ENCODE measurements at places on chromosomes 5 and 9.

DNA sequence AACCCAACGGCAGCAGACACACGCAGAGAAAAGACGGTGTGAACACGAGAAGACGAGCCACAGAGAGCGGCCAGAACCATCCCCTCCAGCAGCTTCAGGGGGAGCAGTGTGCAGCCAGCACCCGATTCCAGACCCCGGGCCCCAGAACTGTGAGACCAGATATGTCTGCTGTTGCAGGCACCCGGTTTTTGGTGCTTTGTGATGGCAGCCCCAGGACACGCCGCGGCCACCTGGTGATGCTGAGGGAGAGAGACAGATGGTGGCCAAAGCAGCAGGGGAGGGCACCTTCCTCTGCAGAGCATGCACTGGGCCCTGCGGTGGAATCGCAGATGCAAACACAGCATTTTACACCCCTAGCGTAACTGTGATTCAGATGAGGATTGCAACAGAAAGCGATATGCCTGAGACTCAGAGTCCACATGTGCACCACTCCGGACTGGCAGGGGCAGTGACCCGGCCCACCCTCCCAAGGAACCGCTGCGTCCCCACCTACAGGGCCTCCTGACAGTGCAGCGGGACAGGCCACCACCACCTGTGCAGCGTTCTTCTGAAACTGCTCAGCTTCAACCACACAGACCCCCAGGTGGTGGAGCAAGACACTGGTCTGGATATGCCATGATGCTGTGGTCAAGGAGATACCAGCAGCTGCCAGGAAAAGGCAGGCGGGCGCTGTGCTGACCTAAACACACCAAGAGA, 24.0 kb downstream of the ZDHHC11B start:
- no peak for DNase-seq

DNA sequence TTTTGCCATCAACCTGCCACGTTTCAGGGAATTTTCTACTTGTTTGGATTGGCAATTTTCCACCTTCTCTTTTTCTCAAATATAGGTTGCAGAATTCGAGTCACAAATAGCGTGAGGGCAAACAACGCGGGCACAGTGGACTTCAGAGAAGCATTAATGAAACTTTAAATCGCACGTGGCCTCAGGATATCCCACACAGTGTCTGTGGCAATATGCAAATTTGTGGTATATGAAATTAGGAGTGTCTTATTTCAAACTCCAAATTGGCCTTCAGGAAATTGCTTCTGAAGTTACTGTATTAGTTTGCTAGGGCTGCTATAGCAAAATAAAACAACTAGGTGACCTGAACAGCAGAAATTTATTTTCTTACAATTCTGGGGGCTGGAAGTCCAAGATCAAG, 91.2 kb downstream of the MTRR start:
- DNase-seq: no peak

DNA sequence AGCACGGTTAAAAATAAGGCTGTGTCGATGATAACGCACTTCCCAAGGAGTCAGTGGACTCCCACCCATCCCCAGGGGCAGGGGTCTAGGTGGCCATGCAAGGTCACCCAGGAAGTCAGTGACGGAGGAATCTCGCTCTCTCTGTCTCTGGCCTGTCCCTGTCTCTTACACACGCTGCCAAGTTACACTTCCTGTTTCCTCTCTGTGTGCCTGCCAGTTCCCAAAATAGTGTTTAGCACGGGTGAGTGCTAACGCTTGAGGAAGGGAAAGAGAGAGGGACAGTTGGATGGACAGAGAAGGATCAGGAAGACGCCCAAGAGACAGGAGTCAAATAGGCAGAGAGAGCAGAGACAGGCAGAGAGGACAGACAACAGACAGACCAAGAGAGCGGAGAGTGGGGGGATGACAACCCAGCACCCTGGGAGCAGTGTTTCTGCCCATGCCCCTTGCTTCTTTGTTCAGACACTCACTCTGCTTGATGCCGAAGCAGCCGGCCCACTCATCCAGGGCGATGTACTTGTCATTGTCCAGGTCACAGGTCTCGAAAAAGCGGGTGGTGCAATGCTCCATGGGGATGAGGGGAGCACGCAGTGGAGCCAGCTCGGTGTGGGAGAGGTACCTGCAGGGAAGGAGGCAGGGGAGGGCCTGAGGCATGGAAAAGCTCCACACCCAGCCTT, 23.0 kb downstream of the SPARC start:
- no peak for DNase-seq

DNA sequence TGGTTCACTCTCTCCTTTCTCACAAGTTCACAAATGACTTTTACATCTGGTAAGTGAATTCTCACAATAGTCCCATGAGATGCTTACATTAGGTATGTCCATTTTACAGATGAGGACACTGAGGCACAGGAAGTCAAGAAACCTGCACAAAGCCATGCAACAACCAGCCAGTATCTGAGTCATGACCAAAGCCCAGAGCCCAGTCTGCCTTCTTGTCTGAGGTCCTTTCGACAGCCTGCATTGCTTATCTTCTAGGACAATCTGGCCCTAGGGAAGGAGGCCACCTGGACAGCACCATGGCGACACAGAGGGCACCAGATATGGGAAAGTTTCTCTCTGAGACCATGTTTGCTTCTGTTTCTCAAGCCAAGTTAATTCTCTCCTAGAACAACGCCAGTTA, 197.1 kb downstream of the NSG2 start:
- no peak for DNase-seq

DNA sequence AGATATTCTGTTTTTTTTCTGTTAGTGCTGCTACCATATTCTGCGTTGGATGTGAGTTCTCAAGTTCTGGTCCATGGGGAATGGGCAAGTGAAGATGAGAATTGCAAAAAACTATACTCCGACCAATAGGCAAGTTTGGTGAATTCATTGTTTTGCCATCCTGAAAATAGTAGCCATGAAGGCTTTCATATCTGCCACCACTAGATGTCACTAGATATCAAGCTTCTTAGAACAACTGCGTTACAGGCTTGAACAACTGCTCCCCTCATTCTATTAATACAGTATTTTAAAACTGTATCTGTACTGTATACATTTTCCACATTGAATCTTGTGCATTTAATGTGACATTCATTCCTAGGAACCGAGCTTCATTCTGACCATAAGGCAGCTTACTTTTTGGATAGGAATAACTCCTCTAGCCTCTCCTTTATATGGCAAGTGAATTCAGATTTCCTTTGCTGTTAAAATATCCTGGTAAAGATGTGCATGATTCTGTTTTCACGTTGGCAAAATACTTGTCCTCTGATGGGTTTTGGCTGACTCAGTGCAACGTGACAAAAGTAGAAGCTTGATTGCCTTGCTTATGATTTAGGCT, 163.6 kb downstream of the SREK1 start:
- peak; percentile 83 for DNase-seq

Data from hippocampal formation (tissue), 2 donors.